ENCODE measurements at places on chromosomes 4 and X.
A peak's percentile ranks its signal among the peaks of the same experiment; 100 is the strongest.

DNA sequence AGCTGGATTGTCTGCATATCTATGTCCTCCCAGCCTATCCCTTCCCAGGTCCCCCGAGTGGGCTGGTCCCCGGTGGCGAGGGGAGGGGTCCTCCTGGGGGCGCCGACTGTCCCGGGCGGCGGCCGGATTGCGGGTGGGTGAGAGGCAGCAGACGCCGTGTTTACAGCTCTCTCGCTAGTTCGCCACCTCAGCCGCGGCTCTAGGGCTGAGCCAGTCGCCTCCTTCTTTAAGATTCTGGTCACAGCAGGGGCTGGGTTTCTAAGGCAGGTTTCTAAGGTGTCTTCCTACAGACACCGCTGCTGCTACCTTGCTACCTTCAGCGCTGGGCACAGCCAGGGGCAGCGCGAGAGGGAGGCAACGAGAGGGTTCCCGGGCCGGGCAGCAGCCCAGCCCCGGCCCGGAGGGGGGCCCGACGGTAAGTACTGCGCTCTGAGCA is 57.2 kb downstream of the FRMPD3 start:
- DNase-seq, result no peak

DNA sequence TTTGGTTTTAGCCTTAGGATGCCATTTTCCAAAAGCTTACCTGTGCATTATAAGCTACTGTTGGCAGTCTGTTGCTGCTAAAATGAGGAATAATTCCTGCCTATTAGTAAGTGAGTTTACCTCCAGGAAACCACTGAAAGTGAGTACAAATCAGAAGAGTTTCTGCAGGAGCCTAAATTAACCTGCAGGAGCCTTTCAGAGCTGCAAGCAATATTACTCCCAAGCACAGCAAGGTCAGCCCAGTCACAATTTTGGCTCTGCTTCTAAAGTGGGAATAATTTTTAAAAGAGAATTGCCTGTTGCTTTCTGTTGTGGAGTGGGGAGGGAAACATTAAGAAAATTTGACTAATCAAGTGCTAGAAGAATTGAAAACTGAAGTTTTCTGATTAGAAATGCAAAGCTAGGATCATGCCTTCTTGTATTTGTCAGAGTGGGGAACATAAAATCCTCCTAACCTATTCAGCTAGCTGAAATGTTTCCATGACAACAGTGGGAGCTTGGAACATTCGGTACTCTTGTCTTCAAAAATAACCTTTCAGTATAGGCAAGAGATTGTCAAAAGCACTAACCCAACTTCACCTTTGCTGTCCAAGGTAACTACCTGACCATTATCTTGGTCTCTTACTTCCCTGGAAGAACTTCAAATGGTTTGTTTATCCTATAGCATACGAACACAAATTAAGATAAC is 193.2 kb downstream of the COMMD8 start:
- DNase-seq, result no peak

- DNase-seq, result no peak
These were observed 97.6 kb downstream of the RAB28 start for GRCh38 chr4:13386405-13387107.

- no peak for DNase-seq
These were observed 2702.5 kb downstream of the PCDH7 start for GRCh38 chr4:33422656-33423055.

GRCh38 chrX:123298026-123298425 is 113.9 kb downstream of the GRIA3 start:
- no peak for DNase-seq

DNA sequence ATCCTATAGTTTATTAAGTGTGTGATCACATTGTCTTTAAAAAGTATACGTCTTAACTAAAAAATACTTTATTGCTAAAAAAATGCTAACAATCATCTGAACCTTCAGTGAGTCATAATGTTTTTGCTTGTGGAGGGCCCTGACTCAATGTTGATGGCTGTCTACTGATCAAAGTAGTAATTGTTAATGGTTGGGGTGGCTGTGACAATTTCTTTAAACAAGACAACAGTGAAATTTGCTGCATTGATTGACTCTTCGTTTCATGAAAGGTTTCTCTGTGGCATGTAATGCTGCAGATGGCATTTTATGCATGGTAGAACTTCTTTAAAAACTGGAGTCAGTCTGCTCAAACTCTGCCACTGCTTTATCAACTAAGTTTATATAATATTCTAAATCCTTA is 101.4 kb upstream of the IL15 start:
- DNase-seq, result no peak

DNA sequence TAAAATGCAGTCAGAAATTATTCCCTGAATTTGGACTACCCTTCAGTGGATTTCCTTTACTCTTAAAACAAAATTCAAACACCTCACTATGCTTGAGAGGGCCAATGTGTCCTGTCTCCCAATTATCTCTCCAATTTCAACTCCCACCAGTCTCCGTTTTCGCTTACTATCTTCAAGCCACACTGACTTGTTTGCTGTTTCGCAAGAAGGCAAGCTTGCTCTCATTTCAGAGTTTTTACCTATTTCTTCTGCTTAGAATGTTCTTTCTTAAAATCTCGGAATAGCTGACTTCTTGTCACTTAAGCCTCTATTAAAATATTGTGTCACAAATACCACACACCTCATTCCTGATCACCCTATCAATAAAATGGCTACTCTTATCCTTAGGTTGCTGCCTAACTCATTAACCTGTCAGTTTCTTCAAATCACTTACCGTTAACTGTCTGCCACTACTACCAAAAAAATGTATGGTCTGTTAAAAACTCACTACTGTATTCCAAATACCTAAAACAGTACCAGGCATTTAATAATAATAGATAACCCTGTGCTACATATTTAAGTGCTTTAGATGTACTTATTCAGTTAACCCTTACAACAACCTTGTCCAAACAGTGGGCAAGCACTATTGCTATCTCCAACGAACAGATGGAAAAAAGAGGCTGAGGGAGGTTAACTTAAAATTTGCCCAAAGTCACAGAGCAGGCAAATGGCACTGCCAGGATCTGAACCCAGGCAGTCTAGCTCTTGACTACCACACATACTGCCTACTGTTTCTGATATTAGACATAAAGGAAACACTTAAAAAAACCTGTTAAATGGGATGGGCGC is 2.9 kb downstream of the UBA6 start:
- DNase-seq, result no peak

- no peak for DNase-seq
These were observed 391.2 kb upstream of the ADGRL3 start for GRCh38 chr4:60808726-60809485.

- DNase-seq, result no peak
These were observed 1.3 kb downstream of the NEUROG2 start for GRCh38 chr4:112514647-112515197.

DNA sequence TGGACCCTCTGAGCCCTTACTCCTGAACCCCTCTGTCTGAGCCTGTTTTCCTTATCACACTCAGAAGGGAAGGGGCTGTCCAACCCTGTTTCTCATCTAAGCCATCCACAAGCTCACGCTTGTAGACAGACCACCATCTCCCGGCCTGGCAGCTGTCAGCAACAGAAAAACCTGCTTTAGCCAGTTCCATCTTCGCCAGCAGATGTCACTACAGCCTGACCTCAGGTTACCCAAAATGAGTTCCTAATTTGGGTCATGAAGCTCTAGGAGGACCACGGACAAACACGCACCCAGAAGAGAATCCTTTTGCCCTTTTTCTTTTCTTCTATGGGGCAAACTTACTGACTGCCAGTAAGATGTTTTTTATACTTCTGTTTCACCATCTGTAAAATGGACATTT is 445.4 kb downstream of the BCOR start:
- peak; percentile 34 for DNase-seq

GRCh38 chrX:24398766-24399165 is 38.3 kb downstream of the SUPT20HL1 start:
- DNase-seq, result no peak

DNA sequence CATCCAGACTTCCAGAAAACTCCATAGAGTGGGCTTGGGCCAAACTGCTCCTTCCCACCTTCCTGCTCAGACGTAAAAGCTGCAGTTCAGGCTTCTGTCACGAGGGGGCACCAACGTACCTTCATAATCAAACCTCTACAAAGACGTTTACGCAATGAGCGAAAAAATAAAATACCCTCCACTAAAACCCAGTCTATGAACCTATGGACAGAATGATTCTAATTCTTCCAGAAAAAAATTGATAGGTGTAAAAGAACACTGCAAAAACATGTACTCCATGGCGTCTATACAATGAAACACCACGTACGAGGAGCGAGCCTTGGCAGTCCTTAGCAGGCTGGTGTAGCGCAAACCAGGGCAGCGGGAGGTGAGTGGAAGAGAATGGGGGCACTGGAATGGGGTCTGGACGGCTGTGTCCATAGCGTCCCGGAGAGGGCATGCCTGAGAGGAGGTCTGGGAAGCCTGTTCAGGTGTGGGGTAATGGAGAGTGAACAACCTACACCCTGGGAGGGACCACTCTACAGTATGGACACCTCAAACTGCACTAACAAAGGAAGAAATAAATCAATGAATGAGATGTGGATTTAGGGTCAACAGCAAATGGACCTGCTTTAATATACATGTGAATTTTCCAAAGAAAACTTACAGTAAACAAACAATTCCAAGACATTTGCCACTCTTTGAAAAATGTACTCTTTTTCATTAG is 14.4 kb upstream of the RAB40A start:
- peak; percentile 53 for DNase-seq

DNA sequence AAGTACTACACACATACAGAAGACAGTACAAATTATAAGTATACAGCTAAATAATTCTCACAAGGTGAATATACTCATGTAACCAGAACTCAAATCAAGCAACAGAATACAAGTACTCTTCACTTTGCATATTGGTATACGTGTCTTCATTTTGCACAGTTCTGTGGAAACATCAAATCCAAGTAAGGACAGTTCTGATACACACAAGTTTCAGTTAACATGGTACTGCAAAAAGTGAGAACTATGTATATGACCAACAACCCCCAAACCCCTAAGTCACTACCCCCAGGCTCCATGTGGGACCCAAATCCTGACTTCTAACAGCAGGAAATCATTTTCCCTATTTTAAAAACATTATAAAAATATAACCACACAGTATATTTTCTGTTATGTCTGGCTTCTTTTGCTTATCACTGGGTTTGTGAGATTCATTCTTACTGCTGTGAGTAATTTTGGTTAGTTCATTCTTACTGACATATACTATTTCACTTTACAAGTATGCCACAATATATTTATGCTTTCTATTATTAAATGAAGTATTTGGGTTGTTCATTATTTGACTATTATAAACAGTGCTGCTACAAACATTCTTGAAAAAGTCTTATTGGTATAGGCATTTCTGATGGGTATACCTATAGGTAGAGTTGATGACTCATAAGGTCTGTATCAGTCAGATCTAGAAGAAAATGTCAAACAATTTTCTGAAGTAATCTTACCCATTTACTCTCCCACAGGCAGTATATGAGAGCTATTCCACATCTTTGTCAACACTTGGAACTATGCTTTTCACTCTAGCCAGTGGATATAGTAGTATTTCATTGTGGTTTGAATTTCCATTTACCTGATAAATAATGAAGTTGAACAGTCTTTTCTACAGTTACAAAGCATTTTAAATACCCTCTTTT is 47.0 kb downstream of the SCLT1 start:
- DNase-seq, result no peak

GRCh38 chr4:169993531-169993930 is 32.7 kb downstream of the MFAP3L start:
- DNase-seq, result no peak

DNA sequence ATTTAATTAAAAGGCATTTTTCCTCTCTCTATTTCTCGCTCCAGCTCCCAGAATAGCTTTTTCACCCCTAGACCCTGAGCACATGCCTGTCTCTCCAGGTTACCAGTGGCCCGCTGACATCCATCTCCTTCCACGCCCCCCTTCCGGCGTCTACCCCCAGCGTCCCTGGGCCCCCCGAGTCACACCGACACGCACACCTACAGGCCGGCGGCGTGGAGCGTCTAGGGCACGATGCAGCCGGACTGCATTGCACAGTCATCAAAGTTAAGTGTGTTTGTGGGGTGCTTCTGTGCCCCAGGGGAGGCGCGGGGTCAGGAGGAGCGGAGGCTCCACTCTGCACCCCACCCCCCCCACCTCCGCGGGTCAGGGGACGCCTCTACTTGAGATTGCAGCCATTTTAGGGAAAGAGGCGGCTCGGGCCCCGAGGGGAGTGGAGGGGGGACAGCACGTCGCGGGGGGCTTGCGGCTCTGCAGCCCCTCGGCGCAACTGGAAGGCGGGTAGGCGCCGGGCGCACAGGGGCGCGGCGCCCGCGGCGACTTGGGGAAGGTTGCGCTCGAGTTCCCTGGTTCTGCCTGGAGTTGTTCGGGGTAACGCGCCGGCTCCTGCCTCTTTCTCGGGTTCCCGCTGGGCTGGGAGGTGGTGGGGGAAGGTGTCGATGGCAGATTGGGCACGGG is 112.7 kb downstream of the DHX15 start:
- no peak for DNase-seq

DNA sequence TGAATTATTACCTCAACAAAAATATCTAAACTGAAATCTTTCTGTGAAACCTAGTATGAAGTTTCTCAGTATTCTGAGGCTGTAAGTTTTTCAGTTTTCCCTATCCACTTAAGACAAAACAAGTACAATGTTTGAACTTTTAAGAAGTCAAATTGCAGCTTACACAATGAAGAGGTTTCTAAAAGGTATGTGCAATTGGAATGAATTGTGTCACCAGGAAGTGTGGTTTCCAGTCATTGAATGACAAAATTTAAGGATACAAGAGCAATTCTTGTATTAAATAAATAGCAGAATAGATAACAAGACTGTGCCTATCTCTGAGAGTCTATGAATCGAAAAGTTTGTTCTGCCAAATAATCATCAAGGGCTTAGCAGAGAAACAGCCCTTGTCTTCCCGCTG is 207.3 kb downstream of the ANKRD50 start:
- no peak for DNase-seq

GRCh38 chr4:79049840-79050540 is 110.8 kb upstream of the PAQR3 start:
- DNase-seq, result no peak

DNA sequence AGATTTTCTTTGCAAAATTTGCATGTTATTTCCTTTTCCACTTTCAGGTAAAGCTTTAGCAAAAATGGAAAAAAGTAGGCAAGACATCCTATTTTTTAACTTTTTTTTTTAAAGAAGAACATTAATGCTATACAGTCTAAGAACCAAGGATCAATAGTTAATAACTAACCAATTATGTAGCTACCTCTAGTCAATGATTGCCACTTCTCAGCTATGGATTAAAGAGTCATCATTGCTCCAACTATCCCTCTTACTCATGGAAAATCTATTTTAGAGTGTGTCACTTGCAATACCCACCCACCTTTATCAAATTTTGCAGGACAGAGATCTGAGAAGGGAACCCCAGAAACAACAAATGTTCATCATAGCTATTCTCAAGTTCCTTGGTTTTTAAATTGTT is 223.1 kb downstream of the ANK2 start:
- DNase-seq, result no peak

- DNase-seq, result no peak
These were observed 243.3 kb downstream of the ARAP2 start for GRCh38 chr4:36000941-36001557.

All from inflammatory macrophage treated with lipopolysaccharide for 4 hours (primary cell).